ENCODE measurements at places on chromosomes 1 and 21.

DNA sequence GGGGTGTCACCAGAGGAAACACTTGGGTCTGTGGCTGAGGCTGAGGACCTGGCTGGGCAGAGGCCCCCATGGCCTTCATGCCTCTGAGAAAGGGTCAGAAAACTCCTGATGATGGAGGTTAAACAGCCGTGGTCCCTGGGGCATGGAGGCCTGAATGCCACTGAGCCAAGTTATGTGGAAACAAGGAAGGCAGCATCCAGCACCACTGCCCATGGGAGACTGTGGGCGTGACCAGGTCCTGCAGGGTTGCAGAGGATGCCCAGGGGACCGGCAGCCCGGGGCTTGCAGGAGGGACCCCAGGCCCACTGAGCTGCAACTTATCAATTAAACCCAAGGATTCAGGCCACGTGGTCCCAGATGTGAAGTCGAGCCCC, 18.9 kb upstream of the COL6A2 start:
- DNase-seq: no peak

DNA sequence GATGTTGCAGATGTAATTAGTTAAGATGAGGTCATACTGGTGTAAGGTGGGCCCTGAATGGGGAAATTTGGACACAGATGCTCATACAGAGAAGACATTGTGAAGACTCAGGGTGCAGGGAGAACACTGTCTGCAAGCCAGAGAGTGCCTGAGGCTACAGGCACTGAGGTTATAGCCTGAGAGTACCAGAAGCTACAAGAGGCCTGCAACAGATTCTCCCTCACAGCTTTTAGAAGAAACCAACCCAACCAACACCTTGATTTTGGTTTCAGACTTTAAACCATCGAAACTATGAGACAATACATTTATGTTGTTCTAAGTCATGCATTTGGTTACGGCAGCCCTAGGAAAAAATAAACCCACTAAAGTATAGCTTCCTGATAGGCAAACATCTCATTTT, 321.7 kb upstream of the USP25 start:
- no peak for DNase-seq

DNA sequence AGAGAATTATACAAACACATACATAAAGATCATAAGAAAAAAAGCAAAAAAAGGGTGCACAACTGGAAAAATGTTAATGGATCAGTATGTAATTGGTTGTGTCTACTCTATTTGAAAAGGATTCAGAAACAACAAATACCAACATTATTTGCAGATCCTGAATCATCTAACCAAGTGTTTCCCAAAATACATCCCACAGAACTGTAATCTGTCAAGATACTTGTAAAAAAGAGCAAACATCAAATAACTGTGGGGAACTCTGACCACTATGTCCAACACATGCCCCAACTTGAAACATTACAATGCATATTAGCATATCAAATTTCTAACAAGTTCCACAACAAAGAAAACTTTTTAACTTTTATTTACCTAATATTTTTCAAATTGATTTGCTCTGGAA, 22.6 kb downstream of the ANKRD13C start:
- DNase-seq: no peak

GRCh38 chr1:243421784-243422183, 165.9 kb downstream of the SDCCAG8 start:
- peak; percentile 23 for DNase-seq

Data from stimulated activated naive CD4-positive, alpha-beta T cell treated with Interleukin-2 at 50 U/mL for 16 hours (primary cell).